ENCODE measurements at places on chromosomes 11 and 22. TPM values are rescaled to one million over a fixed set of nuclear protein-coding genes. Genes with fewer than 3 reads are reported as not detected.

UBQLN3 gene
- total RNA-seq: not detected

OR5AN1 gene
- not detected for total RNA-seq

SPI1 gene
- not detected for total RNA-seq

SLCO2B1 gene
- 0.97 TPM for total RNA-seq

INS gene
- total RNA-seq: not detected
